CD4-positive, alpha-beta T cell treated with Interleukin-2 at 100 ng/mL for 4 hours (primary cell): ENCODE measurements at places on chromosomes 7 and 10.

DNA sequence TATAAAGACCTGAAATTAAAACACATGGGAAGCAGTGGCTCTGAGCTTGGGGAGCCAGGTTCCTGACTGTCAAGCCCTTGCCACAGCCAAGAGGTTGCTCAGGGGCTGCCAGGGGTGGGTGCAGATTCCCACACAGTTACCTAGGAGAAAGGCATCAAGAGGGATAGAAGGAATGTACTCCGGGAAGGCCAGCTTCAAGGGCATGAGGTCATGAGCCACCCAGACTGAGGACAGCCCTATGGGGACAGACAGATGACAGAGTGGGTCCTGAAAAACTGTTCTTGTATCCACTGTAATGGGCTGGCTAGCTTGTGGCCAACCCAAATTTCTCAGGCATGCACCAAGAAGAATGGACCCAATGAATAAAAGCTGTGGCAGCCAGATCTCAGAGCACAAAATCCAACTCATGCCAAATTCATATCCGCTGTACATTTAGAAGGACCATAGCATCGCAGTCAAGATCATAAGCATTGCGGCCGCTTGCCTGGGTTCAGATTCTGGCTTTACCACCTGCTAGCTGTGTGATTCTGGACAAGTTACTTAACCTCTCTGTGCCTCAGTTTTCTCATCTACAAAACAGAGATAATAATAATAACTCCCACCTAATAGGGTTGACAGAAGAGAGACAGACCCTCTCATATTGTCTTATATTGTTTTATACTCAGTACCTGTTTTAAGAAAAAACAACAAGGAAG is 44.9 kb upstream of the KCNMA1 start:
- DNase-seq: no peak

- no peak for DNase-seq
Observed at GRCh38 chr7:44105832-44106231, 1.7 kb downstream of the AEBP1 start.

DNA sequence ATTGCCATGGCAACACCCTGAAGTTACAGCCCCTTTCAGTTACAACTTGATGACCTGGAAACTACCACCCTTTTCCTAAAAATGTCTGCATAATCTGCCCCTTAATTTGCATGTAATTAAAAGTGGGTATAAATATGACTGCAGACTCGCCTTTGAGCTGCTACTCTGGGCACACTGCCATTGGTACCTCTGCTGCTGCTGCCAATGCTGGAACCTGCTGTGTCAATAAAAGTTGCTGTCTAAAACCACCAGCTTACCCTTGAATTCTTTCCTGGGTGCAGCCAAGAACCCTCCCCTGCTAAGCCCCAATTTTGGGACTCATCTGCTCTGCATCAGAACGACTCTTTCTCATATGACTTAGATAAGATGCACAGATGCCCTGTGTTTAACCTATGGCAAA is 10.2 kb upstream of the FRA10AC1 start:
- no peak for DNase-seq

DNA sequence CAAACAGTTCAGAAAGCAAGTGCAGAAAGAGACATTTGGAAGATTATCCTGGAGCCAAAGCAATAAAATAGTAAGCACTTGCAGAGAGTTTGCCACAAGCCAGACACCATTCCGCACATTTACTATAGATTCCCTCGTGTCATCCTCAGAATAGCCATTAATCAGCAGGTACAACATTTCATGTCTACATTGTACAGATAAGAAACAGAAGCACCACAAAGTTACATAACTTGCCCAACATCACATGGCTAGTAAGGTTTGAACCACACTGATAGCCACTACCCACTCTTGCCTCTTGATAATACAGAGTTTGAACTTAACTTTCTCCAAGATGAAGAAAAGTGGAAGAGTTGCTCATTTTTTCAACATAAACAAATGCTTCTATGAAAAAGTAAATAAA is 40.6 kb upstream of the GHITM start:
- no peak for DNase-seq

DNA sequence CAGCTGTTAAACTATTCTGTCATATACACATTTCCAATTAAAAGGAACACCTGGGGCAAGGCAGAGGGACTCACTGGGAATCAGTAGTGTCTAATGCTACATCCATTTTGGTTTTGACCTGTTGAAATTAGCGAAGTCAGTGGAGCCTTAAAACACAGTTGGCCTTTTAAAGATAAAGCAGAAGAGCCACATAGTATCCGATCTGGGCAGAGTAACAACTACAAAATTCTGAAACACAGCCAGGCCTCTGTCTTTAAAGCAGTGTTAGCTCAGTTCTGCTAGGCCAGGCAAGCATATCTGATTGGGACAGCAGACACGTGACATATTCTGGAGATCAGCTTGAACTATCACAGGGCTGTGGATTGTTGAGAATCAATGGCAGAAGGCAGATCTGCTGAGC is 117.5 kb upstream of the WNT16 start:
- no peak for DNase-seq

DNA sequence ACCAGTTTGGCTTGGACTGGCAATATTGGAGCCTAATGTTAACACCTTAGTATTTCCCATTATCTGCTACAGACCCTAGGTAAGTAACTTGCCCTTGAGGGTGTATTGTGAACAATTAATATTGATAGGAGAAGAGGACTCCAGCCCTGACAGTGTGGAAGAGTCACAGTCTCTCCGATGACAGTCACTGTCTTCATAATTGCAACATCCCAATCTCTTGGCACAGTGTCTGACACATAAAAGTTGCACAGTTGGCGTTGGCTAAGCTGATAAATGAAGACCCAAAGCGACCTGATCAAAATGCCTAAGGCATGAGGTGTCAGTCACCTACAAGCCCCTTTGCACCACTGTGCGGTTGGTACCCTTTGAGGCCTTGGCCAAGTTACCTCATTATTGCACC is 154.7 kb upstream of the AOAH start:
- no peak for DNase-seq

DNA sequence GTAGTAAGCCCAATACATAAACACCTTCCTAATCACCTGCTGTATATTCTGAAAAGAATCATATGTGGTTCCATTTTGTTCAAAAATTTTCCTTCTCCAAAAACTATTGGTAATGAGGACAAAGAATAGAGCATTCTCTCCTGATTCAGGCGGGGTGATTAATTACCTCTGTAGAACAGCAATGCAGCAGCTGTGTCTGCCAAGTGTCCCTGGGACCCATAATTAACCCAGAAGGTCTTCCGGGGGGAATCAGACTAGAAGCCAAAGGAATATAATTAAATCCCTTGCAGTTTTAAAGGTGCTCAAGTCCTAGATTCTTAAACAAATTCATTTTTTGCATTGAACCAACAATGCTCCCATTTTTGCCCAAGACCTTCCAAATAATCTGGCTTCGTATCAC is 60.3 kb upstream of the ABLIM1 start:
- DNase-seq: no peak

- DNase-seq: no peak
Observed at GRCh38 chr7:139367438-139368155, 7.9 kb downstream of the LUC7L2 start.

GRCh38 chr7:102834999-102835398 is 77.8 kb upstream of the LRRC17 start:
- DNase-seq: no peak

DNA sequence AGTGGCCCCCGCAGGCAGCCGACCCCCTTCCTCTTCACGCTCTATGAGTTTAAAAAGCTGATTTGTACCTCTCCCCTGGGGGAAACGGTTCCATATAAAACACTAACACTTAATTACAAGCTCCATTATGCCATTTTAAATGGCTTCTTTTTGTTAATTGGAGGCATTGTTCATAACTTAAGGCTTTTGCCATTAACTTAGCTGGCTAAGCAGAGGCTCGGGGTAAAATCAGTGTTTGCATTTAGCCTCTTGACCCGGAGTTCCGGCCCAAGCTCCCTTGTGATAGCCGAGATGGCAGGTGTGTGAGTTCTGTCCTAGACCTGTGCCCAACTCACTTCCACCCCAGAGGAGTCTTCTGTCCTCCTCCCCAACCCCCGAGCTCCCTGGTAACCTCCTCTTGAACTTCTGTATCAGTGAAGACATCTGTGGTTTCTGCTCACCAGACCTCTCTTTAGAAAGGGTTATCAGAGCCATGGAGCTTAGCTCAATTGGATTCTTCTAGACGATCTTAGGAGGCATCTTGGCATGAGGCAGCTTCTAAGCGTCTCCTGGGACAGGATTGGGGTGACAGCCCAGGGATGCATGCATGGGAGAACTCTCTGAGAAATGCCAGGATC is 34.2 kb upstream of the SH2B2 start:
- DNase-seq: no peak

DNA sequence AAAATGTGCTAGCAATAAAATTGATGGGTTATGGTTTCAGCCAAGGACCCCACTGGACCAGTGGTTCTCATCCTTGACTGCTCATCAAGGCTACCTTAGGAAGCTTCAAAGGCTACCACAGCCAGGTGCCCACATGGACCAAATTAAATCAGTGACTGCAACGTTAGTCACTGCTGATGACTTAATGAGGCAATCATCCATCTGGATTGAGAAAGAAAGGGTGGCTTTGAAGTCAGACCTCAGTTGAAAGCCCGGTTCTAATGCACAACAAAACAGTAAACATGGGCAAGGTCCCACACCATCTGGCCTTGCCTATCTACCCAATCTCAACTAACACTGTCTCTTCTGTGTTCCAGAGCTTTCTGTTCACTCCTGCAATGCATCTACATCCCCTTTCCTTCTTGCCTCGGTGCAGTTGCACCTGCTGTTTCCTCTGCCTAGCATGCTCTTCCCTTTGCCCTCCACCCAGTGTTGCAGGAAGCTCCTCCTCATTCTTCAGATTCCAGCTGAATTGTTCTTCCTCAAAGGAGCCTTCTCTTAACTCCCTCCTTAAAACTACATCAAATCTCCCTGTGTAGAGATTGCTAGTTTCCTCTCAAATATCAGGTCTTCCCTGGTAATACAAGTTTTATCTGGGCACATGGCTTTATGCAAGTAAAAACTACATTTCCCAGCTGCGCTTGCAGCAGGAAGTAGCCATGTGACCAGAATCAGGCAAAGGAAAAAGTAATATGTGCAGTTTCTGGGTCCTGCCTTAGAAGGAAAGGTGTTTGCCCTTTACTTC is 10.3 kb upstream of the KCNK18 start:
- DNase-seq: no peak

DNA sequence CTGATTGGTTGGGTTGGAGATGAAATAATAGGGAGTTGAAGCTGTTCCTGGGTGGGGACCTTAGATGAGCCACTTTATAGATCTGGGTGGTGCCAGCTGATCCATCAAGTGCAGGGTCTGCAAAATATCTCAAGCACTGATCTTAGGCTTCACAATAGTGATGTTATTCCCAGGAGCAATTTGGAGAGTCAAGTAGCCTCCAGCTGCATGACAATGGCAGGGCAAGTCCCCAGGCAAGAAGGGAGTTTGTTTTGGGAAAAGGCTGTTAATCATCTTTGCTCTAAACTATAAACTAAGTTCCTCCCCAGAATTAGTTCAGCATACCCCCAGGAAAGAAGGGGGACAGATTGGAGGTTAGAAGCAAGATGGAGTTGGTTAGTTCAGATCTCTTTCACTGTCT is 47.7 kb upstream of the WAPL start:
- no peak for DNase-seq

- no peak for DNase-seq
Observed at GRCh38 chr10:99917963-99918825, 91.6 kb downstream of the DNMBP start.

- DNase-seq: no peak
Observed at GRCh38 chr10:19194866-19195265, 146.3 kb downstream of the MALRD1 start.

- no peak for DNase-seq
Observed at GRCh38 chr7:116439841-116440549, 59.5 kb upstream of the CAV2 start.

DNA sequence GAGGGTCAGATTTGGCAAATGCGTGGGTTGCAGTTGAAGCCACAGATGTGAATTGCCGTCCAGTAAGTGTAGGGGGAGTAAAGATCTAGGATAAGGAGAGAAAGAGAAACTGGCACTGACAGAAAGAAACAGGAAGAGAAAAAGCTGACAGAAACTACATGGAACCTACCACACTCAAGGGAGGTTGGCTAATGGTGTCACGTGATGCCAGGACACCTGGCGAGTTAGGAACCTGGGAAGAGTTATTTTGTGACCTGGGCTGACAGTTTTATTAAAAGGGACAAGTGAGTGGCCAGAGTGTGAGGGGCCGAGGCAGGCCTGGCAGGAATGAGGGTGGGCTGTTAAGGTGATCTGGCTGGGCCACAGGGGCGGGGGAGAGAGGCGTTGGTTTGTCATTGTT is 188.7 kb downstream of the ADARB2 start:
- DNase-seq: no peak

GRCh38 chr7:37109016-37109683 is 339.5 kb downstream of the ELMO1 start:
- no peak for DNase-seq

GRCh38 chr7:45259227-45259596 is 101.6 kb downstream of the RAMP3 start:
- DNase-seq: no peak

DNA sequence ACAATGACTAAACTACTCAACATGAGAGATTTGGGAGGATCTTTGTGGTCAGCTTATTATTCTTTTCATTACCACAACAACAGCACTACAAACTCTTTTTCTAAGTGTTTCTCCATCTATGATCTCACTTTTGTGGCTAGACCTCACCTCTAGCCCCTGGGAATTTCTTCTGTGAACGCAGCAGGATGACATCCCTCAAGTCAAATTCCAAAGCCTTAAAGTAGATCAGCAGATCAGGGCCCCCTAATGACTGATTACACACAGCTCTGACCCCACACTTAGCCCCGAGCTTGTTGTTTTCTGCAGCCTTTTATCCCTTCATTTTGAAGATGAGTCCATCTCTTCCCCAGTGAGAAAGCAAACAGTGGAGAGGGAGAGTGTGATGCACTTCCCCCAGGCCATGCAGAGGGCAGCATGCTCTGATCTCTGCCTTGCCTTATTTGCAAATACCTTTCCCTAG is 27.3 kb downstream of the TFAM start:
- no peak for DNase-seq

DNA sequence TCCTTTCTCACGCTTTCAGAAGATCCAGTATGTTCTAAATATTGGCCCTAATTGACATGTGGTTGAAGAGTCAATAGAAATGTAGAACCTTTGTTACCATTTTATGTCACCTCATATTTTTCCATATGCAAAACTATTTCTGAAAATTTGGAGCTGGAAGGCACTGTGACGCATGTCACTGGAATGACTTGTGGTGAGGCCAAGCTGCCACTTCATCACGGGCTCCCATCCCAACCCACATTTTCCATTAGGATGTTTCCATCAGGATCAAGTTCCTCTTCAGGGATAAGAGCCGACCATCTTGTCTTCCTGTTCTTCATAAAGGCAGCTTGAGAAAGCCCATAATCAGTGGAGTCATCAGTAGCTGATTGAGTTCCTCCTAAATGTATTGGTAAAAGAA is 1241.7 kb downstream of the GATA3 start:
- DNase-seq: no peak

GRCh38 chr7:156397249-156397648 is 243.3 kb upstream of the RNF32 start:
- no peak for DNase-seq

GRCh38 chr10:85927952-85928665 is 438.5 kb downstream of the GRID1 start:
- DNase-seq: no peak

- DNase-seq: no peak
Observed at GRCh38 chr10:69842882-69843281, 41.2 kb downstream of the COL13A1 start.
